ENCODE measurements at places on chromosomes 4 and X.

DNA sequence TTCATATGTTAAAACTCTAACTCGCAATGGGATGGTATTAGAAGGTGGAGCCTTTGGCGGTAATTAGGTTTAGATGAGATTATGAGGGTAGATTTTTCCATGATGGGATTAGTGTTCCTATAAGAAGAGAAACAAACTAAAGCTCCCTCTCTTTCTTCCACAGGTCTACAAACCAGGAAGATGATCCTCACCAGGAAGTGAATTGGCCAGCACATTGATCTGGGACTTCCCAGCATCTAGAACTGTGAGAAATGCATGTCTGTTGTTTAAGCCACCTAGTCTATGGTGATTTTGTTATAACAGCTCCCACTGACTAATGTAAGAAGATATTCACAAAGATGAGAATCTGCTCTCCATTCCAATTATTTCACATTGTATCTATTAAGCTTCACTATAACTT is 2266.9 kb downstream of the PCDH7 start:
- DNase-seq: no peak

DNA sequence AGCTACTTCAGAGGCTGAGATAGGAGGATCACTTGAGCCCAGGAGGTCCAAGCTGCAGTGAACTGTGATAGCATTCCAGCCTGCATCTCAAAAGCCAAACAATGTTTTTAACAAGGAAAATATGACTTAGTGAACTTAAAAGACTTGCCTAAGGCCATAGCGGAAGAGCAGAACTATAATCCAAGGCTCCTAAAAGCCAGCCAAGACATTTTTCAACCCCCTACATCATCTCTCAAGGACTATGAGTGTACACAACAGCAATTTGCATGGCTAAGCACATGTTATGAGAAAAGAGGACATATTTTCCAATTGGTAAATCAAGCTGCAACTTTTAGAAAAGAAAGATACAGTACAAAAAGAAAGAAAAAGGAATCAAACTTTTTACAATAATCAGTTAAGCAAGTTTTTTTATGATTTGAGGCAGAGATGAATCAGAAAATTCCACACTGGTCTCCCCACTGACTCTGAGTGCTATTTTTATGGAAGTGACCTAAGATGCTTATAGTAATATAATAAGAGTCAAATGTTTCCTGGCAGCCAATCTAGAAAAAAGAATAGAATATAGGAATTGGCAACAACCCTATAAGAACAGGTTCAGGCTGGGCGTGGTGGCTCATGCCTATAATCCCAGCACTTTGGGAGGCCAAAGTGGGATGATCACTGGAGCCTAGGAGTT is 9.8 kb upstream of the ACOT9 start:
- DNase-seq: no peak

DNA sequence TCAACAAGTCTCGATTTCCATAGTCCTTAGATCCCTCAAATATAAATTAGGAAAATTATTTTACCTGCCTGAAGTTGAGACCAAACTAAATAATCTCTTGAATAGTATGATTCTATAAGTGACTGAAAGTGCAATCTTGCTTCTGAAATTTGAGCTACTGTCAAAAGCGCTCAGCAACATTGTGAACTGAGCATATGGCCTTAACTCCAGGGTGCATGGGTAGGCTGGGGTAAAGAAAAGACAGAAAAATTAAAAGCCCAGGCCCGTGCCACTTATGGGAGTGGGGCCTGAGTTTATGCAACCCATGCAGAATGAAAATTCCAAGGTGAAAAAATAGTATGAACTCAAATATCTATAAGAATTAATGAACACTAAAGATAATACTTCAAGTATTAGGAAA is 9.8 kb downstream of the PGRMC2 start:
- DNase-seq: no peak

- DNase-seq: no peak
Measured at GRCh38 chr4:185624259-185624589, 88.9 kb upstream of the PDLIM3 start.

DNA sequence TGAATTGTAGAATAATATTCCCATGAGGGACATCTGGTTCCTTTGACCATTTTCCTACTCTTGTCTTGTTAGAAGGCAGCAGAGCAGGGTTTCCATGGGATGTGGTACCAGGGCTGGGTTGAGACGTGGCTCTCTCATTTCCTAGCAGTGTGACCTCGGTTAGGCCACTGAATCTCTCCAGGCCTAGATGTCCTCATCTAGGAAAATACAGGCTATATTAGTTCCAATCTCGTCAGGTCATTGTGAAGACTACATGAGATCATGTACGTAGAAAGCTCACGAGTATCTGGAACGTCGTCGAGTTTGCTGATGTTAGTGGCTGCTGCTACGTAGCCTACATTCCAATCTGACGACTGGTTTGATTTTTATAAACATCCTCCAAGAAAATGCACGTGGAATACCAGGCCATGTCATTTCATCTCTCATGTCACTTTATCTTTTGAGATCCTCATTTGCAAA is 278.2 kb upstream of the GATB start:
- no peak for DNase-seq

GRCh38 chr4:3035249-3035648 is 39.1 kb downstream of the HTT-AS start:
- no peak for DNase-seq

DNA sequence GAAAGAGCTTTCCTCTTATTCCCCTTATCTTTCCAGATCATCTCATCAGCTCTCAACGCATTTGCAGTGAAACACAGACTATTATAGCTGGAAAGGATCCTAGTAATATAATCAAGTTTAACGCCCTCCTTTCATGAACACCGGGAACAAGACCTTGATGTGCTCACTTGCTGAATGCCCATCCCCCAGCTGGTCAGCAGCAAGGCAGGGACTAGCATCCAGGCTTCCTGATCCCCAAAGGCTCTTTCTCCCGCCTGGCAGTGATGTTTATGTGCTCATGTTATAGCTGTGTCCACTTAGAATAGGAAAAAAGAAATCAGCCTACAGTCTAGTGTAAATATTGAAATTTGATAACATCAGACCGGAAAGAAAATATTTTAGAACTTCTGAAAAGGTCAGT is 24.6 kb downstream of the GPC4 start:
- DNase-seq: no peak

- no peak for DNase-seq
Measured at GRCh38 chrX:20427173-20427770, 160.6 kb upstream of the RPS6KA3 start.

GRCh38 chr4:77582156-77582555 is 23.5 kb upstream of the CXCL13 start:
- DNase-seq: no peak

DNA sequence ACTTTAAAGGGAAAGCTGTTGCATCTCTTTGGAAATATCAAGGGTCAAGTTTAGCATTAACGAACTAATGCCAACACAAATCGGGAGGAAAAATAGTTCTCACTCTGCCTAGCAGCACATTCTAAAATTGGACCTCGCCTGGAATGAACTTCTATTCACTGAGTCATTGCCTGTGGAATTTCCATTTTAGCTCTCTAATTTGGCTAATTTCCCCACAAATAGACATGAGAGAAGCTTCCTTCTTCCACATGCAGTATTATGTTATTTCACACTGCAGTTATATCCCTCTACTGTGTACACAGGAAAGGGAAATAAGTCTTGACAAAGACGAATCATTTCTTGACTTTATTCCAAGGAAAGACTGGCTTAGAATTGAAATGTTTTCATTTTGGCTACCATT is 9.3 kb downstream of the ZXDA start:
- no peak for DNase-seq

- peak; percentile 58 for DNase-seq
Measured at GRCh38 chr4:2261110-2261852, 628 bp downstream of the MXD4 start.

DNA sequence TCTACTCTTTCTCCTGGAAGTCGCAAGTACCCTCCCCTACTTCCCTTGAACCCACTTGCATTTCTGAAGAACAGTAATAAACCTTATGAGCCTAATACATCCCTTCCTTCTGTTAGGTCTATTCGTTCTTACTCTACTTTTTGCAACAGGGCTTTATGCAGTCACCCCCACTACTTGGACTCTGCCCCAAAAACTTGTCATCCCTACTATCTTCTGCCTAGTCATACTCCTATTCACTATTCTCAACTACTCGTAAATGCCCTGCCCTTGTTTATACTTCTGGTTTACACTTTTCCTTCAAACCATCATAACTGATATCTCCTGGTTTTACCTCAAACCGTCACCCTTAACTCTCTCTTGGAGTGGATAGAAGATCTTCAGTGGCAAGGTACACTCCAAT is 55.2 kb upstream of the SLIT2 start:
- no peak for DNase-seq

- DNase-seq: no peak
Measured at GRCh38 chr4:55363691-55364351, 17.8 kb downstream of the SRD5A3 start.

GRCh38 chr4:13706120-13706519 is 78.6 kb upstream of the BOD1L1 start:
- DNase-seq: no peak

- DNase-seq: no peak
Measured at GRCh38 chr4:83759611-83760010, 223.7 kb downstream of the GPAT3 start.

DNA sequence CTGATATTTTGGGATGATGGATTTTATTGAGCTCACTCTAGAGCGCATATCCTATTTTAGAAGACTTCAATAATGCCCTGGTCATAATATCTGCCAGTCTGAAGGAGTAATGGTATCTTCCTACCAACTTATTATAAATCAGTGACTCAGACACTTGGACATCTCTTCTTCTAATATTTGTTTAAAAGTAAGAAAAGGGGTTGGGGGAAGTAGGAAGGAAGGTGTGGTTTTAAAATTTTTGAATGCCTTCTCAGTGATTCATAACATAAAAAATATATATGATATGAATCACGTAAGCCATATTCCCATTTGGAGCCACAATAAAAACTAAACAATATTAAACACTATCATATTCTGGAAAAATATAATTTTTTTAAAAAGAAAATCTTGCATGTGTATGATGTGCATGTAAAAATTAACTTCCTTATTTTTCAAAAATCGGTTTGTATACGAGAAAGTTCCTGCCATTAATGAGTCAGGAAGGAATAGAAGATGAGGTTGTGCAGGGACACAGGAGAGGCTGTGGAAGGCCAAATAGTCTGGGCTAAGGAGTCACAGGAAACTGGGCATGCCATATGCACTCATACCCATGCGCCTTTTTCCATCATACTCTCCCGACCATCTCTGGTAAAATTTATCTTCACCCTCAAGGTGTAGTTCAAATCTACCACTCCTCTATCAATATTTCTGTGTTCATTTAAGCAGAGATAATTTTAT is 286.5 kb downstream of the EPHA5 start:
- no peak for DNase-seq
